Progenitor cell of endocrine pancreas (in vitro differentiated cells): ENCODE measurements at places on chromosomes 1 and 21.

GRCh38 chr1:119779869-119780356 is 11.2 kb upstream of the HMGCS2 start:
- DNase-seq, result no peak

DNA sequence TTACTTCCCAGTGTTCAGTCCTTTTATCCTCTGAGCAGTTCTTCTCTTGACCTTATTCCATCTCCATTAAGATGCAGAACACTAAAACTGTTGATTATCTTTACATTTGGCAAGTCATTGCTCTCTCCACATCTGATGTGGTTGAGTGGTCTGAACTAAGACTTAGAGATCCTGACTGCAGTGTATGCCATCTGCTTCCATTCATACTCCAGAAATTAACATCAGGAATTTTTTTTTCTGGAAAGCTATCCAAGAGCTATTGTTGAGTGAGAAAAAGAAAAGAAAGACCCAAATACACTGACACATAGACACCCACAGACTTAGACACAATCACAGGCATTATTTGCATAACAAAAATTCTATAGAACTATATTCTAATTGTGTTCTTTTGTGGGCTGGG is 3.7 kb upstream of the TRIM62 start:
- DNase-seq, result no peak

GRCh38 chr21:41958886-41959563 is 5.2 kb upstream of the C2CD2 start:
- no peak for DNase-seq

DNA sequence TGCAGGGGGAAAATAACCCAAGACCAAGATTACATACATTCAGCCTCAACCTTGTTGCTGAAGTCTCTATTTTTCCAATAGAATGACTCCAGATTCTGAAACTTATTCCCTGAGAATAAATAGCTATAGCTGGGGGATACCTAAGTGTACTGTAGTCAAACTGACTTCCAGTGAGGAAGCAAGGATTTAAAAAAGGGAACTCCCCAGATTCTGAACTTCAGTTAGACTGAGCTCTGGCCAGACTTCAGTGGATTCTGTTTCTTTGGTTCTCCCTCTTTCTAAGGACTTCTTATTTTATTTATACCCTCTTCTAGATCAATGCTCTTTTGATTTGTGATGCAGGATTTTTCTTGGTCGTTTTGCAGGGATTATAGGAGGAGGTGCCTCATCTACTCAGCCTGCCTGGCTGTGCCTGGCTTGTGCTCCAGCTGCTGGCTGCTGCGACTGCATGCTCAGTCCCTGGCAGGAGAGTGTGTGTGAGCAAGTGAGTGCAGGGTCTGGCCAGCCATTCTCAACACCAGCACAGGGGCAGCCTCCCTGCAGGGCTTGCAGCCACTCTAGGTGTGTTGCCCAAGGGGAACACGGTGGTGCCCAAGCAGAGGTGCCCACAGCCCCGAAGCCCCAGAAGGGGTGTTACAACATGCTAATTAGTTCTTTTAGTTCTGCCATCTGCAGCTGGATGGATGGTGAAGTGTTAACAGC is 43.0 kb downstream of the SPATA17 start:
- DNase-seq, result no peak

DNA sequence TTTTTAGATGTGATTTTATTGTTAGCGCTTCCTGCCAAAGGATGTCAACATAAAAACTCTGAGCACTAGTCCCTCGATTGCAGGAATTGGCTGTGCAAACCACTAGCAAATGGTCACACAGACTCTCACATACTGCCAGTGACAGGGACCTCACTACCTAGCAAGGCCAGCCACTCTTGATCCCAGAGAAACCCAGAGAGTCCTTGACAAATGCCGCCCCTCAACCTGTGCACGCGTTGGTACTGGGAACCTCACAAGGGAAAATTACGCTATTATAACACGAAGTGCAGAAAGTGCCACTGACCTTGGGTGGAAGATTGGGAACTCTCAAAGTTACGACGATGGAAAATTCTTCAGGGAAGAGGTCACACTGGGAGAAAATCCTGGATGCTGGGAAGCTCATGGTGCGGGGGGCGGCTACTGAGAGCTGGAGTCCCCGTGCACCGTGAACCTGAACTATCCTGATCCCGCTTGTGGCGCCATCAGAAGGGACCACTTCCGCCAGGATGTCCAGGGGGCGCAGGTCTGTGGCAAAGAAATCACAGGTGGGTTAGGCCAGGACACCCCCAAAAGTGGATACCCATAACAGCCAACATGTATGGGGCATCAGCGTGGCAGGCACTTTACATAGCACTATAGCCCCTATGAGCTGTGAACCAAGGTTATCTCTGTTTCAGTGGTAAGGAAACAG is 5.9 kb upstream of the KRTAP10-4 start:
- no peak for DNase-seq

- DNase-seq, result no peak
These were observed 998.6 kb upstream of the NCAM2 start for GRCh38 chr21:19999369-20000272.

GRCh38 chr1:117370071-117370470 is 2.8 kb downstream of the MAN1A2 start:
- DNase-seq, result no peak

DNA sequence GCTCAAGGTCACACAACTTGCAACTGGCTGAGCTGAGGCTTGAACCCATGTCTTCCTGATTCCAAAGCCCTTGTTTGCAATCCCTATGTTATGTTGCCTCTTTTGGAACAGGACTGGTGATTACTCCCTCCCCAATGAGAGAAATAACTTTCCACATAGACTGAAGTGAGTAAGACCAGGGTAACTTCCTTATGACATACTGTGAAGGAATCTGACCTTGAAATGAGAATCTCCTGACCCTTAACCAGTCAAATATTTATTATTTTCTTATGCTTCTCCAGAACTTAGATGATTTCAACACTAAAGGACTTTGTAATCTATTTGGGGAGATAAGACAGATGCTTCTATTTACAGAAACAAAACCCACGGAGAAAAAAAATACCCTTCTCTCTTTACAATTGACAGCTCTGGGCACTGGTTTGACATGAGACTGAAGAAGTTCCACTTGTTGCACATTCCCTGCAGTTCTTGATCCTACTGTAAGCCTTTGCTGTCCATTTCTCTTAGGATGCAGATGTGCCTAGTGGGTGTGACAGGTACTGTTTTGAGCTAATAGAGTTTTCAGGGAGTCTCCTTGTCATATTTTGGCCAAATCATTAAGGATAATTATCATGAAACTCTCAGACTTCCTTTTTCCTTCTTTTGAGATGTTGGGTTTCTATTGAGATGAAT is 3.9 kb upstream of the RPTN start:
- DNase-seq, result no peak

- no peak for DNase-seq
These were observed 199.8 kb downstream of the ST6GALNAC3 start for GRCh38 chr1:76274302-76274701.

- DNase-seq, result no peak
These were observed 77.8 kb upstream of the PRMT6 start for GRCh38 chr1:106978477-106979322.

DNA sequence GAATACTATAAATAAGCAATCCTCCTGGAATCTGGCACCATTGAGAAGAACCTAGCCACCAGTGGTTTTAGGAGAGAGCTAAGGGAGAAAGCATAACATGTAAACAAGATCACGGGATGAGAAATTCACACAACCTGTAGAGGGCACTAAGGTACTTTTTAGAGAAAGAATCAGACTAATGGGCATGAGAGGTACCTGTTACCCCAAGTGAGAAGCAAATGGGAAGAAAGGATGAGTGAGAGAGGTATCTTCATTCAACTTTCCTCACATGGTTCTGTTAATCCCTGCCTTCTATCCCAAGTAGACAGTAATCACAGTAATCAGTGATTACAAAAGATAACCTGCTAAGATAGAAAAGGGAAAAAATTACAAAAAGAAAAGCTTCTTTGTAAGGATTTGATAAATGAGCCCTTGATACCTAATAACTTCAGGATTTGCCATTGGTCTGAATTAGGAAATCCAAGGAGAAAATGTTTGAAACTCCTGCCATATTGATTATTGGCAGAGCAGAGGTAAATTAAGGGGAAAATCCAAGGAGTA is 251.1 kb upstream of the ADGRL2 start:
- DNase-seq, result no peak

- no peak for DNase-seq
These were observed 55.4 kb upstream of the GRIK3 start for GRCh38 chr1:37089750-37090149.

- DNase-seq, result no peak
These were observed 12.5 kb upstream of the UBR4 start for GRCh38 chr1:19222573-19222972.

- DNase-seq, result no peak
These were observed 25.4 kb downstream of the SLC30A1 start for GRCh38 chr1:211553549-211553948.

- DNase-seq, result no peak
These were observed 70.9 kb upstream of the ACOT11 start for GRCh38 chr1:54477153-54477561.

GRCh38 chr1:32071758-32072621 is 749 bp upstream of the TMEM39B start:
- no peak for DNase-seq

DNA sequence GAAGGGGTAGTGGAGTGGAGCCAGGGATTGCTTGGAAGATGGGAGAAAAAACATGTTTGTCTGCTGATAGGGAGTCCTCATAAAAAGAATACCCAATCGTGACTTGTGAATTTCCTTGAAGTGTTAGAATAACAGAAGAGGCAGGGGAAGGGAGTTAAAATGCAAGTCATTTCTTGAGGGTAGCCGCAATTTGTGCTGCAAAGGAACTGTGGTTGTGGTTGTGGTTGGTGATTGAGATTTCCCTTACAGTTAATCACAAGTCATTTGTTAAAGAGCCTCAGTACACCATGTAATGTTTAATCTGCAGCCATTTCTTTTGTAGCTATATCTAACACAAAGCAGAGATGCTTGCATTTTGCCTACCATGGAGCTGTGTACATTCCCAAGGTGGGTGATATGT is 38.5 kb upstream of the EGLN1 start:
- DNase-seq, result no peak

DNA sequence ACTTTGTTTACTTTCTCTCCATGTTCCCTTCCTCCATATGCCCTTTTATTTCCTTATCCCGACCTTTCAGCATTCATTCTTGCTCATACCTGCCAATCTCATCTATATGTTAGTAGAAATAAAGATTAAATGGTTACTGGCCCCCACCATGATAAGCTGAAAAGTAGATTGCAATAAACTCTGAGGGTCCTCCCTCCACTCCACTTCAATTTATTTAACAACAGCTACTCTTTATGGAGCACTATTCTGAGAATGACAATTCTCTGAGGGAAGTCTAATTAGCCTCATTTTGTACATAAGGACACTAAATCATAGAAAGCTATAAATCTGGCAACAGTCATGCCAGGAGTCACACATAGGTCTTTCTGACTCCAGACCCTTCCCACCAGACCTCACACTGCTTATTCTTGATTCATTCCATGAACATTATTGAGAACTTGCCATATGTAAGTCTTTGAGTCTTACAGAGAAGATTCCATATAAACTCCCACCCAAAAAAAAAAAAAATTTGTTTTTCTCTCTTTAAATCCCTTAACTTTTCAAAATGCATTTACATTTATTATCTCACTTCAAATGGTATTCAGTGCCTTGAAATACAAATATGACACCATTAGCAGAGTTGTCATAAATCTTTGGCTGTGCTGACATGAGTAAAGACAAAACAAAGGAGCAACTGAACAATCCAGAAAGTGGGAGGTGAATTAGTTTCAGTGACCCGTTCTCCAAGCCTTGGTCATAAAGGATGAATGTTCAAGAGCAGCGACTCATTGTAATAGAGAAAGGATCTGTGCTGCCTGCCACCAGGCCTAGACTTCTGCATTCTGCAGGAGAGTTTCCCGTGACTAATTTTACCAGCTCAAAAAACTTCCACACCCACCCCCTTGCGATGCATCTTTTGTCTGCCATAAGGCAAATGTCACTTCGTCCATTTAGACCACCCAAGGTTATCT is 28.5 kb downstream of the PALMD start:
- DNase-seq, result no peak

DNA sequence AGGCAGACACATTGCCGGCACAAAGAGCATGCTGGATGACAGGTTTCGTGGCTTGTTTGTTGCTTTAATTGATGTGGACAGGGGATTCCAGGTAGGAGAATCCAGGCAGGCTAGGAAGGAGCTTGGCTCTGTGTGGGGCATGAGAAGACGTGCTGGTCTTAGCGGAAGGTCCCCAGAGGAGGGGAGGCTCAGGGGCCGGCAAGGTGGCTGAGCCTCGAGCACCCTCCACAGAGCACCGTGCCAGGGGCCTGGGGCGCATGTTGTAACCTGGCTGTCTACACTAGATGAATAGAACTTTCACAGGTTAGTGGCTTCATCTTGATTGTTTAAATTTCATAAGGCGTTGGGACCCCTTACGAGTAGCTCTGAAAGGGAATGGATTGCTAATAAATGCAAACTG is 223.1 kb downstream of the CAMTA1 start:
- DNase-seq, result no peak

- DNase-seq, result peak; percentile 94
These were observed at the start of gene LTN1 for GRCh38 chr21:28992526-28993292. TSS of gene LTN1 (minus strand) at chr21:28992877. CDS start at chr21:28992805, 72 bp downstream.

GRCh38 chr1:150322310-150322709 is 977 bp downstream of the PRPF3 start:
- DNase-seq, result no peak

GRCh38 chr1:15786581-15786980 is 20.9 kb downstream of the UQCRHL start:
- no peak for DNase-seq

- DNase-seq, result no peak
These were observed 57.6 kb upstream of the CD34 start for GRCh38 chr1:207968521-207969009.

DNA sequence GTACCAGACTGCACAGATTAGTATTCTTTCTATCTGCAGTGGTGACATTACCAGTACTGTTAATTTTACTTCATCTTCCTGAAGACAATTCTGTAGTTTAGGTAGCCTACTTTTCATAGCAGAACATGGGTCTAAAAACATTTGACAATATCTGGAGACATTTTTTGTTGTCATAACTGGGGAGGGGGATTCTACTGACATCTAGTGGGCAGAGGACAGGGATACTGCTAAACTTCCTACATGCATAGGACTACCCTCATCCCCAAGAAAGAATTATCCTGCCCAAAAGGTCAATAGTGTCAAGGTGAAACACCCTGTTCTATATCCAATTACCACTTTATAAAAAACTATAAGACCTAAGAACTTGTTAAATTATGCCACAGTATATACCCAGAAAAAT is 3.4 kb upstream of the ARHGAP29 start:
- no peak for DNase-seq

GRCh38 chr1:154469844-154470560 is 32.0 kb upstream of the TDRD10 start:
- no peak for DNase-seq

GRCh38 chr1:111990878-111991718 is 1.6 kb upstream of the KCND3 start:
- DNase-seq, result peak; percentile 20

DNA sequence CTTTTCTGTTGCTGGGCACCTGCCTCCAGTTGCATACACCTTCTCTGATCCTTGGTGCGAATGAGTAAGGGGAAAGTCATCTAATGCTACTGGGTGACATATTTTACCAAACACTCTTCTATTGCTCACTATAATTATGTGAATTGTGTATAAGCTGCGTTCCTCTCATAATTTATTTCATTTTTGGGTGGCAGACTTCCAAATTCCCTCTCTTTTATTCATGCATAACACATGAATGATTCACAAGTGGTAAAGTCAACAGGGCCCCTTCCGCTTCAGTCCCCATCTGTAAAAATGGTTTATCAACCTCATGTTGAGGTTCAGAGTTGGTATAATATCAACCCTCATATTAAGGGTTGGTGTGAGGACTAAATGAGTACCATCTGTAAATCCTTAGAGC is 3.2 kb upstream of the QSOX1 start:
- no peak for DNase-seq
